ENCODE measurements at places on chromosomes 5 and 9.

DNA sequence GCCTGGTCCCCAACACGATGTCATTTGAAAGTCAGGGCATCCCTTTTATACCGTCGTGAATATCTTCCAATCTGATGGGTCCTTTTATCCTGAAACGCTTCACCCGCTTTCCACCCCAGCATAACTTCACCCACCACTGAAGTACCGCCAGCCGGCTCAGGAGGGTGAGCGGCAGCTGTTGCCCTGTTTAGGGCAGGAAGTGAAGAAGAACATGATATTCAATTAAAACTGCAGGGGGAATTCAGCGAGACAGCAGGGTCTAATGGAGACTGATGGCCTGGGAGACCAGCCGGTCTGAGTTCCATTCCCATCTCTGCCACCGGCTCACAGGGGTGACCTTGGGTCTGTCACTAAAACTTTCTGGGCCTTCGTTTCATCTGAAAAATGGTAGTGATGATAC, 68.2 kb upstream of the EGFLAM start:
- DNase-seq = no peak

GRCh38 chr5:74640954-74641734, 616 bp upstream of the ENC1 start:
- peak; percentile 80 for DNase-seq

DNA sequence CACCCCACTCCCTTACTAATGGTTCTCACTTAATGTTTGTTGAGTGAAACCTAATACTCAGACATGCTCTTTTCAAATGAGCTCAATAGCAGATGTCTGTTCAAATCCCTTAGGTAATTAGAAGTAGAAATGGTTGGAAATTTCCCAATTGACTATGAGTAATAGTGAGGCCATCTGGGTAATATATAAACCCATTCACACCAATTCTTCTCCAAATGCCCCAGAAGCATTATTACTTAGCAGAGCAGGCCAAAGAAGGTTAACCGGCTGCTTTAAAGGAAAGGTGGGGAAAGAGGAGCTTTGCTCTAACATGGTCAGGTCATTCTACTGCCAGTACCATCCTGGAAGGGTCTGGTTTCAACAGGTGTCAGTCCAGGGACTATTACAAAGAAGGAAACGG, 119.5 kb upstream of the MTAP start:
- DNase-seq = no peak

DNA sequence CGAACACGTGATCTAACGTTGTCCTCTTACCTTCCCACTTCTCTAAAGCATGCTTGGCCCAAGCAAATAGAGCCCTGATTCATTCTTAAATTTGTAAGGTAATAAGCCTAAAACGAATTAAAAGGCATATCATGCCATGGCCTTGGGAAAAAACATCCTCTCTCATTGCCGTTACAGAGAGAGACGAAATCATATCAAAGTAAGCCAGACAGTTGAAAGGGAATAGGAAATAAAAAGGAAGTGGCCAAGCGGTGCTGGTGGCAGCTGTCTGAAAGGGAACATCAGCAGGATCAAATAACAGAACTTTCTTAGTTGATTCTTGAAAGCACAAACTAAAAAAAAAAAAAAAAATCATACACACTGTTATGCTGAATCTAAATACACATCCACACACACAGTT, 49.1 kb upstream of the CDH6 start:
- no peak for DNase-seq
